ENCODE measurements at places on chromosomes 7 and 10. TPM values are rescaled to one million over a fixed set of nuclear protein-coding genes. Genes with fewer than 3 reads are reported as not detected.

Gene FAM170B
- total RNA-seq, result not detected

Gene UPK3B
- total RNA-seq, result 1.6 TPM

Gene AASS
- total RNA-seq, result 62.9 TPM

Gene TMEM225B
- 1.6 TPM for total RNA-seq

Gene LRRN3
- total RNA-seq, result 3.7 TPM

Gene SRPK2
- total RNA-seq, result 53.5 TPM

Gene BLNK
- total RNA-seq, result 25.1 TPM

Gene SLC26A4
- 3.2 TPM for total RNA-seq

Gene MRLN
- total RNA-seq, result 26.3 TPM

Gene SPDYE5
- total RNA-seq, result not detected

Gene LRRD1
- total RNA-seq, result 0.82 TPM

Gene UTF1
- total RNA-seq, result 0.35 TPM

Gene IKZF1
- total RNA-seq, result 12.7 TPM

Gene C10orf90
- 0.70 TPM for total RNA-seq

Gene GNGT1
- total RNA-seq, result not detected

Gene CYP26C1
- not detected for total RNA-seq

Gene RTKN2
- 5.7 TPM for total RNA-seq

Gene CRCP
- 28.9 TPM for total RNA-seq

Gene PTPN20
- total RNA-seq, result 3.6 TPM

Gene ACTL6B
- total RNA-seq, result not detected

Gene ANKRD61
- not detected for total RNA-seq

Gene FAM25C
- total RNA-seq, result not detected

Gene ANKRD7
- 2.5 TPM for total RNA-seq

Measured in metanephros (tissue), 2 donors.